ENCODE measurements at places on chromosomes 1 and 21. TPM values are rescaled to one million over a fixed set of nuclear protein-coding genes. Genes with fewer than 3 reads are reported as not detected.

- DNase-seq, result no peak
- no peaks in the 10 kb centered on the region for H3K36me3 ChIP-seq
- no peak overlapping the region for H3K4me3 ChIP-seq
Observed at GRCh38 chr1:215792446-215792845, 225.3 kb downstream of the KCTD3 start.

DNA sequence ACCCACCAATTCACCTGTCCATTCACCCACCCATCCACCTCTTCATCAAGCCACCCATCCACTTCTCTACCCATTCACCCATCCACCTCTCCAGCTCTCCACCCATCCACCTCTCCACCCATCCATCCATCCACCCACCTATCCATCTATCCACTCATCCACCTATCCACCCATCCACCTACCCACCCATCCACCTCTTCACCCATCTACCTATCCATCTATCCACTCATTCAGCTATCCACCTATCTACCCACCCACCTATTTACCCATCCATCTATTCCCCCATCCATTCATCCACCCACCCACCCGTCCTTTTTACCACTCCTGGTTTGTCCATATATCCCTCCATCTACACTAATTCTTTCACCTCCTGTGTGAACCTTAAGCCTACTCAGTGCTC is 105.7 kb downstream of the ACTL8 start:
- no peaks in the 10 kb centered on the region for H3K36me3 ChIP-seq
- no peak for DNase-seq
- H3K4me1 ChIP-seq, result peaks cover 3% of the 10 kb centered on the region
- H3K27ac ChIP-seq, result no peak overlapping the region

DNA sequence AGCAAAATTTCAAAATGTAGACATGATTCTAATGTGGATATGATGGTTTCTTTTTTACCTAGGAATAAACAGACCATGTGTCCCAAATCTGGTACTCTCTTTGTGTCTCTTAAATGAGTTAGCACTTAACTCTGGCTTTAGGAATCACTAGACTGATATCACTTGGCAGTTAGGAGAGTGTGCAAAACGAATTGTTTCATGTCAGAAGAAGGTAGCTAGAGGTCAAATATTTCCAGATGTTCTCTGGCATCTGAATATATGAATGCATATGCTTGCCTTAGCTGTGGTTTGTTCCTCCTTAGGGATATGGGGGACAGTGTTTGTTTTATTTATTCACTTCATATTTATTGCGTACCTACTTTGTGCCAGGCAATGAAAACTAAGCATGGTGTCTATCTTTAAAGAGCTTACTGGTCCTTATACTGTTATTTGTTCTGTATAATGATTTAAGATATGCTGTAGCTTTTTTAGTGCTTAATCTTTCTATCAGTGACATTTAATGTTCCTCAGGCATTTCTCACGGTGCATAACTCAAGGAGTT is 65.2 kb downstream of the LRRC8C start:
- H3K27me3 ChIP-seq, result no peaks in the 10 kb centered on the region
- peaks cover 2% of the 10 kb centered on the region for H3K36me3 ChIP-seq
- no peak for DNase-seq
- no peak overlapping the region for H3K4me3 ChIP-seq
- H3K4me1 ChIP-seq, result peaks cover 70% of the 10 kb centered on the region

- no peak overlapping the region for H3K4me3 ChIP-seq
- H3K36me3 ChIP-seq, result no peaks in the 10 kb centered on the region
- H3K27ac ChIP-seq, result no peak overlapping the region
- H3K4me1 ChIP-seq, result no peaks in the 10 kb centered on the region
- no peak for DNase-seq
- no peaks in the 10 kb centered on the region for H3K27me3 ChIP-seq
Observed at GRCh38 chr1:105180789-105181188, 1431.1 kb downstream of the AMY1C start.

DNA sequence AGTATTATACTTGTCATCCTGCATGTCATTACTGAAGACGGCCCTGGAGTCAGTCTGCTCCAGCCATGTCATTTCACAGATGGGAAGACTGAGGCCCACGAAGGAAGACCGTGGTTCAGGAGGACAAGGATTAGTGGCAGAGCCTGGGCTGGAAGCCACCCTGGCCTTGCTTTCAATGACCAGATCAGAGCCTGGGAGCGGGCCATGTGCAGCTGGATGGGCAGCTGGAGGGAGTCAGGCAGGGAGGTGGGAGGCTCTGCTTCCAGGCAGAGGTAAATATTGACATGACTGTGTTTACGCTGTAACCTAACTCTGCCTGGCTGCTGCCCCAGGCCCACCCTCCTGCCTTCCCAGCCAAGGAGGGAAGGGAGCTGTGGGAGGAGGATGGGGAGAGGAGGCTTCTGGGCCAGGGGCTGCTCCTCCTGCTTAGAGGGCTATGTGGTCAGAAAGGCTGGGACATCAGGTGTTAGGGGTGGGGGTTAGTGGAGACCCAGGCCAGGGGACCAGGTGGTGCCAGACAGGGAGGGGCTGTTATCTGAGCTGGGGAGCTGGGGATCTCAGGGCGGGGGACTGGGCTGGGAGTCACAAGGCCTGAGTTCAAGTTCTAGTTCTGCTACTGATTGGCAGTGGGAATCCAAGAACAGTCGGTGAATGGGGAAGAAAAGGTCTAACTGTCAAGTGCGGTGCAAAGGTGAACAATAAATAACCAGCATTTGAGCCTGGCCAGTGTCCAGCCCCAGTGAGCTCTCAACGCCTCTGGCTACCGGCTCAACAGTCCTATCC is 48.5 kb upstream of the ECE1 start:
- DNase-seq, result no peak
- H3K27ac ChIP-seq, result no peak overlapping the region
- peaks cover 58% of the 10 kb centered on the region for H3K4me1 ChIP-seq
- H3K27me3 ChIP-seq, result no peaks in the 10 kb centered on the region

GRCh38 chr1:203570805-203571204 is 55.8 kb upstream of the ATP2B4 start:
- no peaks in the 10 kb centered on the region for H3K36me3 ChIP-seq
- no peak overlapping the region for H3K27ac ChIP-seq

The MROH9 gene
- total RNA-seq, result not detected

Data from B cell (primary cell).